ENCODE measurements at places on chromosomes 1 and 21.

- DNase-seq, result no peak
Measured at GRCh38 chr1:186435336-186435735, 25.6 kb downstream of the PDC start.

GRCh38 chr1:20511518-20512428, 3.8 kb upstream of the MUL1 start:
- no peak for DNase-seq

DNA sequence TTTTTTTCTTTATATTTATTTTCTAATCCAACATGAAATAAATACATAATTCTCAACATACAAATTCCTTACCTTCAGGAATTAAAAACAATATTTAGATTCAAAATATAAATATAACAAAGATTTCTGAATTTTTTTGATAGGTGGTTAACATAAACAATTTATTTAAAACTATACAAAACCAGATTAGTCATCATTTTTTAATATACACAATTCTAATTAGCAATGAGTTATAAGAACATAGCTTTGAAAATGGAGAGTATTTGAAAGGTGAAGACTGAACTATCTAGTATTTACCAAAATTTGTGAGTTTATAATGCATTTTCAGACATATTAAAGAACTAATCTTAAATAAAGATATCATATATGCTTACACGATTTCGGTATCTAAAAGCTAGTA, 37.5 kb downstream of the TPR start:
- DNase-seq, result no peak

- no peak for DNase-seq
Measured at GRCh38 chr1:166605137-166605536, 234.1 kb upstream of the POGK start.

DNA sequence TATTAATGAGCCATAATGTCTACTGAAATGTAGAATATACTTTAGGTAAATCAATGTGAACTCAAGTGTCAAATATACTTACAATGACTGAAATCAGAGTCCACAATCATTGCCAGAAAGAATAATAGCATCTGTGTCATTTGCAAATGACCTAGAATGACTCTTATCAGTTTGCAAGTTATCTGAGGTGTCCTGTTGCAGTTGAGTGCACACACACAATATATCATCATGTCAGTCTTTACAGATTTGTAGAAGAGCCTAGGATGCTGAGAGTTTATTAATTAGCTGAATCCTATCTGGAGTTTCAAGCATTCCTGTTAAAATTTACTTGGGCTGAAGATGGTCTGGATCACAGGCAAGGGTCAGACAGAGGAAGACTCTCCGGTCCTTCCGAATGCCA, 324.0 kb upstream of the GREM2 start:
- DNase-seq, result no peak

GRCh38 chr1:91787919-91788318, 98.0 kb downstream of the TGFBR3 start:
- DNase-seq, result no peak

DNA sequence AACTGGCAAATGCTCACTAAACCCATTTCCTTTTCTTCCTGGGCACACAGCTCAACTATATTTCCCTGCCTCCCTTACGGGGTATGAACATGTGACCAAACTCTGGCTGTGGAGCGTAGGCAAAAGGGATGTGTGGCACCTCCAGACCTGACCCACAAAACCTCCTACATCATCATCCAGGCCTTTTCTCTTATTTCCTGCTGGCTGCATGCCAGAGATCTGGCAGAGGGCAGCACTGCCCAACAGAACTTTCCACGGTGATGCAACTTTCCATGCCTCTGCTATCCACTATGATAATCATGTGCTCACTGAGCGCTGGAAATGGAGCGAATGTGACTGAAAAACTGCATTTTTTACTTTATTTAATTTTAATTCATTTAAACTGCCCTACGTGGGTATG, 99.6 kb upstream of the CACNA1E start:
- DNase-seq, result no peak

Measured in CD4-positive, alpha-beta T cell treated with Interleukin-10 for 1 hour (primary cell).